Left lung (tissue), 14 donors: ENCODE measurements at places on chromosomes 5 and 9. TPM values are rescaled to one million over a fixed set of nuclear protein-coding genes. Genes with fewer than 3 reads are reported as not detected.

- H3K4me3 ChIP-seq, result no peak overlapping the region
- H3K36me3 ChIP-seq, result no peaks in the 10 kb centered on the region
- H3K4me1 ChIP-seq, result no peaks in the 10 kb centered on the region
- H3K27ac ChIP-seq, result no peak overlapping the region
- no peaks in the 10 kb centered on the region for H3K27me3 ChIP-seq
Measured at GRCh38 chr5:178785999-178786398, 55.5 kb upstream of the ZNF354A start.

PPP3R2 gene
- not detected for polyA plus RNA-seq

TMEM232 gene
- polyA plus RNA-seq, result 6.3 TPM

- no peaks in the 10 kb centered on the region for H3K27me3 ChIP-seq
- H3K4me3 ChIP-seq, result no peak overlapping the region
- no peaks in the 10 kb centered on the region for H3K4me1 ChIP-seq
- DNase-seq, result no peak
Measured at GRCh38 chr9:127654619-127655018, 42.5 kb downstream of the STXBP1 start.
